Stimulated activated CD4-positive, alpha-beta T cell treated with anti-CD3 and anti-CD28 coated beads, TNF-alpha, amount 100 ng/mL, for 1 hour (primary cell): ENCODE measurements at places on chromosomes 6 and 20.

DNA sequence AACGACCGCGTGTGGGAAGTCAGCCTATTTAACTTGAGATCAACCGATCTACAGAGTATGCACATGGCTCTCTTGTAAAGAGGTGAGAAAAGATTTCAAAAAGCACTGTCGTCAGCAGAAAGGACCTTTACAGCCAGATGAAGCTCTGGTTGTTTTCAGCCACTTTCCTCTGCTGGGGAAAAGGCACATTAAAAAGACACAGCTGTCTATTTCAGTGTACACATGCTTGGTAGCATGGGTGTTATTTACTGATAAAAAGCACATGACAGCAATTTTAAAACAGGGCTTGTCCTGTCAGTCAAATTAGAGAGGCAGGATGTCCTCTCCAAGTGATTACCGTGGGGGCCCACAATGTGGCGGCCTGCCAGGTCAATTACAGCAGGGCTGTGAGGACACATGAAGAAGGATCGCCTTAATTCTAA is 188.9 kb downstream of the PRKN start:
- no peak for DNase-seq

GRCh38 chr6:165662041-165662748 is 846 bp downstream of the PDE10A start:
- DNase-seq = no peak

DNA sequence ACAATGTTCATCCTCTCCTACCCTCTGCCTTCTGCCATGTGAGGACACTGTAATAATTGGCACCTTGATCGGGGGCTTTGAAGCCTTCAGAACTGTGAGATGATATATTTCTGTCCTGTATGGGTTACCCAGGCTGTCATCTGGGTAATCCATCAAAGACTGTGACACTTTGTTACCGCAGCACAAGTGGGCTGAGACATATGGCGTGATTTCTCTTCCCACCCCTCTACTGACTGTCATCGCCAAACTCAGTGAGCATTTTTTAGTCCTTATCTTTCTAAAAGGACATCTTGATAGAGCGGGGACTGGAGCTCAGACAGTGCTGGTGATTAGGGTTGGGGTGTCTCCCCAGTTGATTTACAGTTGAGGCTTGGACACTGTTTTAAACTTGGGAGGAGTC is 10.4 kb upstream of the PLG start:
- DNase-seq = no peak

GRCh38 chr20:20955892-20956291 is 150.3 kb downstream of the LINC00237 start:
- no peak for DNase-seq

GRCh38 chr20:10362674-10363073 is 71.3 kb downstream of the MKKS start:
- DNase-seq = no peak

- no peak for DNase-seq
Observed at GRCh38 chr6:150392452-150393220, 23.8 kb downstream of the IYD start.

DNA sequence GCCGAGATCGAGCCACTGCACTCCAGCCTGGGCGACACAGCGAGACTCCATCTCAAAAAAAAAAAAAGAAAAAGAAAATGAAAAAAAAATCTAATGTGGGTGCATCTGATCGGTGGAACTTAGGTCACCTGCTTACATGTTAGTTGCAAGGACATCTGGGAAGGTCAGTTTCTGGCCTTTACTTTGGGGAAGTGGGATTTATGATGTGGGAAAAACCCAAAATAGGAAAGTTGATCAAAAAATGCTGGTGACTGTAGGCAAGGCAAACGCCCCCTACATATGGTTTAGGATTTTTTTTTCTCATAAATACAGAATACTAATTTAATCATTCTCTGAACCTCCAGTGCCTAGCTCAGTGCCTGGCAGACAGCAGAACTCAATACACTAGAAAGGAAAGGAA is 69.2 kb upstream of the PIM1 start:
- no peak for DNase-seq

DNA sequence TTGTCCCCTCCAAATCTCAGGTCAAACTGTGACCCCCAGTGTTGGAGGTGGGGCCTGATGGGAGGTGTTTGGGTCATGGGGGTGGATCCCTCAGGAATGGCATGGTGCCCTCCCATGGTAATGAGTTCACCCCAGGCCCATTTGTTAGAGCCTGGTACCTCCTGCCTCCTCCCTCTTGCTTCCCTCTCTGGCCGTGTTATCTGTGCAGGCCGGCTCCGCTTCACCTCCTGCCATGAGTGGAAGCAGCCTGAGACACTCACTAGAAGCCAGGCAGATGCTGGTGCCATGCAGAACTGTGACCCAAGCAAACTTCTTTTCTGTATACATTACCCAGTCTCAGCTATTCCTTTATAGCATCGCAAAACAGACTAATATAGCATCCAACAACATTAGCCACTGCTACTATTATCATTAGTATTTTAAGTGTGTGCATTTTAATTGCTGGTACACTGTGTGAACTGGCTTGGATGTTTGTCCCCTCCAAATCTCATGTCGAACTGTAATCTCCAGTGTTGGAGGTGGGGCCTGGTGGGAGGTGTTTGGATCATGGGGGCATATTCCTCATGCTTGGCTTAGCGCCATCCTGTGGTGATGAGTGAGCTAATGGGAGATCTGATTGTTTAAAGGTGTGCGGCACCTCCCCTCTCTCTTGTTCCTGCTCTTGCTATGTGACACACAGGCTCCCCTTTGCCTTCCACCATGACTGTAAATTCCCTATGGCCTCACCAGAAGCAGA is 12.2 kb upstream of the OSER1 start:
- DNase-seq = no peak

DNA sequence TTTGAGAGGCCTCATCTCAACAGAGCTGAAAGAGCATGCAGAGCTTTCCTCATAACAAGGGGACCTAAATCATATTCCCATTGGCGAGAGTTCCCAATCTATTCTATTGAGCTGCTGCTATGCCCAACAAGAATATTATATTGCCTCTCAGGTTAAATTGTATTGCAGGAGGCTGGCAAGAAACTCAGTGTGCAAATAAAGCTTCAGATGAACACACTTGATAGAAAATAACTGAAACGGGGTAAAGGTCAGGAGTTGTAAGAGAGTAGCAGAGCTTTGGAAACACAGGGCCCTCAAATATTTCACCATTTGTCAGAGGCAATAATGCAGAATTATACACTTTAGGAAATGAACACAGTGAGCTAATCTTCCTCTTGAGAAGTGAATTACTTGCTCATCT is 364.3 kb upstream of the SPTLC3 start:
- no peak for DNase-seq

- no peak for DNase-seq
Observed at GRCh38 chr6:22925304-22925835, 356.0 kb downstream of the HDGFL1 start.

GRCh38 chr20:57409672-57410397 is 18.6 kb downstream of the RBM38 start:
- no peak for DNase-seq

- no peak for DNase-seq
Observed at GRCh38 chr20:58300321-58300720, 9.2 kb upstream of the RAB22A start.

GRCh38 chr6:44008821-44009370 is 118.4 kb downstream of the MRPL14 start:
- DNase-seq = no peak

- no peak for DNase-seq
Observed at GRCh38 chr6:122361314-122361979, 38.0 kb upstream of the HSF2 start.

GRCh38 chr6:101907356-101908217 is 514.1 kb downstream of the GRIK2 start:
- no peak for DNase-seq

DNA sequence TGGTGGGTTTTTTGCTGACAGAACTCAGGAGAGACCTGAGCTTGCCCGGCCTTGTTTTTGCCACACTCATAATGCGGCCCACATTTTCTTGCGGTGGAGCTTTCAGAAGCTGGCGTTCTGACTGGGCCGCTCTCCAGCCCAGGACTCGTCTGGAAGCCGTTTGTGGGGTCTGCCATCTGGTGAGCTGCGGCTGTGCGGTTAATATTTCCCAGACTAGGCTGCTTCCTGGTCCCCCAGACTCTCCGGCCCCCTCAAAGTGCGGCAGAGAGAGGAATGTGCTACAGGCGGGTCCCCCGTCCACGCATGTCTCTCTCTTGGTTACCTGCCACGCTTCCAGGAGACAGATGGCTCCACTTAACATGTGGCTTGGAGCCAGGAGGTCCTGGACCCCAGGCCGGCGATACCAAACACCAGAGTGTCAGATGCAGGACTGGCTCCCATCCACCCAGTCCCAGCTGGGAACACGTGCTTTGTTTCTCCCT is 128.9 kb upstream of the PMEPA1 start:
- DNase-seq = no peak

- DNase-seq = no peak
Observed at GRCh38 chr20:47400685-47401084, 44.2 kb upstream of the ZMYND8 start.

DNA sequence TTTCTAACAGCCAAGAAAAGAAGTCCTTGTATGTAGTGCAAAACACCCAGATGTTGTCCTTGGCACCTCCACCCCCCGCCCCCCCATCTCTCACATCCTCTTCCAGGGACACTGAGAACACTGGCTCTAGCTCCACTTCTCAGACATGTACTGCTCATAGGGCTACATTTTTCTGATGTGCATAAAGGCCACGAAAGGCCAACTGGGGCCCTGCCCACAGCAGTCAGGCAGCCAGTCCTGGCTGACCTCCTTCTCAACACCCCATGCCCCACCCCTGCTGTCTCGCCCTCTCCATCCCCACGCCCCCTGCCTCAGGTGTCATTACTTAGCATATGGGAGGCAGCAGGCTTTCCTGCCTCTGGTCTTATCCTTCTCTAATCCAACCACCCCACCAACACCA is 11.3 kb downstream of the GABRR1 start:
- DNase-seq = no peak

DNA sequence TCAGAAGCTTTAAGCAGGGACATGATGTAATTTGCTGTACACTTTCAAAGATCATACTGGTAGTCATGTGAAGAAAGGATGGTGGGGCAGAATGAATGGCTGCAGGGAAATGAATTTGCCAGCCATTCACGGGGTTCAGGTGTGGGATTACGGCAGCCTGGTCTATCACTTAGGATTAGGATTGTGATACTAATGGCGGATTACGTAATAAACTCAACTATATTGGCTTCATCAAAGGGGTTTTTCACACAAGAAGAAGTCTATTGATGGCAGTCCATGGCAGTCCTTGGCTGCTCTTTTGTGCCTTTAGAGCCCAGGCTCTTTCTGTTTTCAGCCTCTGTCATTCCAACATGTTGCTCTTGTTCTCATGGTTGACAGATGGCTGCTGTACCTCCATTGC is 12.6 kb upstream of the EEF1E1 start:
- DNase-seq = no peak
